Smooth muscle cell of the pulmonary artery (primary cell): ENCODE measurements at places on chromosomes 3 and 15. TPM values are rescaled to one million over a fixed set of nuclear protein-coding genes. Genes with fewer than 3 reads are reported as not detected.

NR1I2 gene
- total RNA-seq = 0.20 and 0.23 TPM in 2 replicates

IL12A gene
- 1.8 and 3.7 TPM in 2 replicates for total RNA-seq

ZBTB47 gene
- 50.5 and 59.8 TPM in 2 replicates for total RNA-seq

SLC28A1 gene
- total RNA-seq = 0.10 TPM in 1 of 2 replicates, not detected in the other

PEX11A gene
- 7.5 and 10.6 TPM in 2 replicates for total RNA-seq

GOLGA8K gene
- total RNA-seq = 0.36 and 0.46 TPM in 2 replicates

CLDN18 gene
- total RNA-seq = not detected in 2 replicates

AAGAB gene
- total RNA-seq = 43.0 and 51.4 TPM in 2 replicates

CALML4 gene
- 1.6 and 2.3 TPM in 2 replicates for total RNA-seq

SLC35G2 gene
- 9.3 and 10.1 TPM in 2 replicates for total RNA-seq

TIGIT gene
- not detected in 2 replicates for total RNA-seq

TTLL13 gene
- total RNA-seq = 0.07 TPM in 1 of 2 replicates, not detected in the other

PRSS50 gene
- total RNA-seq = not detected in 2 replicates

CNTN6 gene
- 0.86 and 1.9 TPM in 2 replicates for total RNA-seq

ZNF860 gene
- total RNA-seq = 0.33 and 0.46 TPM in 2 replicates

SSUH2 gene
- not detected in 2 replicates for total RNA-seq

SLITRK3 gene
- 0.03 TPM in 1 of 2 replicates, not detected in the other for total RNA-seq

RPL14 gene
- total RNA-seq = 360 and 413 TPM in 2 replicates

ZNF501 gene
- total RNA-seq = 3.0 and 6.2 TPM in 2 replicates

RTP3 gene
- total RNA-seq = not detected in 2 replicates

NCEH1 gene
- total RNA-seq = 18.1 and 22.0 TPM in 2 replicates

SAXO2 gene
- 0.30 and 0.85 TPM in 2 replicates for total RNA-seq

WDR5B gene
- 4.3 and 7.4 TPM in 2 replicates for total RNA-seq

ST3GAL6 gene
- 6.4 and 19.9 TPM in 2 replicates for total RNA-seq

GNB4 gene
- total RNA-seq = 66.5 and 91.0 TPM in 2 replicates

CCDC50 gene
- 93.8 and 109 TPM in 2 replicates for total RNA-seq

TMOD2 gene
- total RNA-seq = 5.3 and 8.1 TPM in 2 replicates

RARB gene
- total RNA-seq = 5.2 and 10.2 TPM in 2 replicates

CYP19A1 gene
- 0.23 and 0.72 TPM in 2 replicates for total RNA-seq

PIK3CB gene
- 16.5 and 20.1 TPM in 2 replicates for total RNA-seq

LRTM1 gene
- not detected in 2 replicates for total RNA-seq

ISG20 gene
- 2.2 and 4.0 TPM in 2 replicates for total RNA-seq

MYRIP gene
- total RNA-seq = 0.85 and 4.3 TPM in 2 replicates

IQCF5 gene
- total RNA-seq = not detected in 2 replicates
